ENCODE measurements at places on chromosomes 3 and 15.
A peak's percentile ranks its signal among the peaks of the same experiment; 100 is the strongest.

GRCh38 chr3:172309741-172310427, 138.4 kb downstream of the GHSR start:
- DNase-seq = no peak

DNA sequence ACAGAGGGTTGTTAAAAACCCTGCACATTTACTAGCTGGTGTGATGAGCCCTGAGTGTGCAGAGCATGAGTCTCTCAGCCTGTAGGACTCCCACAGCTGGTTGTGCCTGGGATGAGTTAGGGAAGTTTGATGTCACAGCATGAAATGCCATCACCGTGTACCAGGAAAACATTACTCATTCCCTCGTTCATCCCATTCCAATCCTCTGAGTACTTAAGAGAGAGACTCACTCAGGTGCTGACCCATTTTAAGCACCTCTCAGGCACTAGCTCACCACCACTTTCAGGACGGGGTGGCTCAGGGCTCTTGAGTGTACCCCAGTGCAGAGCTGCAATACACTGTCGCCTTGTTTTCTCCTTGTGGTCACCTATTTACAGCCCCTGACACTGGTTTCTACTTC, 18.7 kb downstream of the MGLL start:
- DNase-seq = no peak

DNA sequence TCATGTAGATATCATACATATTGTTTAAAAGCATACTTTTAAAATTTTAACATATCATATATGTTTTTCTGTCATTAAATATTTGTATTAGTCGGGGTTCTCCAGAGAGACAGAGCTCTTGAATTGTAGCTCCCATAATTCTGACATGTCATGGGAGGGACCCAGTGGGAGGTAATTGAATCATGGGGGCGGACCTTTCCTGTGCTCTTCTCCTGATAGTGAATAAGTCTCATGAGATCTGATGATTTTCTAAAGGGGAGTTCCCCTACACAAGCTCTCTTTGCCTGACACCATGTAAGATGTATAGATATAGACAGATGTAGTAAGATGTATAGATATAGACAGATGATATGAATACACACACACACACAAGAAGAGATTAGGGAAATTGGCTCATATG, 161.2 kb upstream of the ABI3BP start:
- no peak for DNase-seq

DNA sequence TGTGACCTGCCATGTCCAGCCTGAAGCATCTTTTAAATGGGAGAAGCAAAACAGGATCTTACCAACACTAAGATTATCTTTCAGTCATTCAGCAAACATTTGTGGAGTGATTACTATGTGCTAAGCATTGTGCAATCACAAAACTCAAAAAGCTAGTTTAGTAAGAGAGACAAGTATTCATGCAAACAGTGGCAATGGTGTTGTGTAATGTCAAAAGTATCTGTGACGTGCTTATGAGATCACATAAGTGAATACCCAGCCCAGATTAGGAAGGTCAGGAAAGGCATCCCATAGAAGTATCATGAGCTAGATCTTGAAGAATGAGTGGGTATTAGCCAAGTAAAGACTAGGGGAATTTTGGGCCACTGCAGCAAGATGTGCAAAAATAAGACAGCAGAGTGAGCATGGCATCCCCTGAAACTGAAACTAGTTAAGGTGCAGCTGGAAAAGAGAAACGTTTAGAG, 32.1 kb downstream of the SEC62 start:
- no peak for DNase-seq

GRCh38 chr3:161915418-161915750, 418.8 kb downstream of the OTOL1 start:
- DNase-seq = no peak

GRCh38 chr3:104460477-104461406, 906.0 kb upstream of the ALCAM start:
- DNase-seq = no peak

GRCh38 chr3:126051234-126051633, 32.7 kb downstream of the SLC41A3 start:
- DNase-seq = no peak

- no peak for DNase-seq
Observed at GRCh38 chr3:186996356-186996755, 66.0 kb downstream of the ST6GAL1 start.

GRCh38 chr15:92538115-92538514, 117.5 kb downstream of the FAM174B start:
- no peak for DNase-seq

DNA sequence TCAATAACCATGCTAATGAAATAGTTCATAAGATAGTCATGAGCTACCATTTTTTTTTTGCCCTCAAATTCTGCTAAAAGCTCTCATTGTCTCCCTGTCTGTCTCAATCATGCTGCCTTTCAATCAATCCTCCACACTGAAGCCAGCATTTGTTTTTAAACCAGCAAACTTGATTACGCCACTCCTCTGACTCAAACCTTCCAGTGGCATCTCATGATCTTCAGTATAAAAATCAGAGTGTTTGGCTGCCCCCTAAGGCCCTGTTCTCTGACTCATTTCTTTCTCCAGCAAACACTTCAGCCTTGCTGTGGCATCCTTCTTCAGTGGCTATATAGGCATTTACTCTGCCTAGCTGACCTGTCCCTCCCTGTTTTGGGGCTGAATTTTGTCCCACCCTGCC, 36.0 kb upstream of the EOMES start:
- DNase-seq = no peak

DNA sequence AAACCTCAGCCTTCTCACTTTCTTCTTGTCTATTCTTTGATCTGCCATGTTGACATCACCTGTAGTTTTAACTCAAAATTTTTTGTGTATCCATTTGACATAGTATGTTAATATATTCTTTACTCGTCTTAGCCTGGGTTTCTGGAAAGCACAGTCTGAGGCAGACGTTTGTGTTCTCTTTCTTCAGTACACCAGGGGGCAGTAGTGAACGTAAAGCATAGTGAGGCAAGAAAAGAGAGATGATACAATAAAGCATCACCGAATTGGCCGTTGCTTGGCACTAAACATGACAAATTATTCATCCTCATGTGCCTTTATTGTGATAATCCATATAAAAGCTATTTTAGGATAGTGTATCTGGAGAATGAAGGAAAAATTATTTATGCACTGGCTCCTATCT, 141.0 kb upstream of the MYRIP start:
- peak; percentile 49 for DNase-seq

GRCh38 chr15:88794001-88794400, 9.2 kb upstream of the ACAN start:
- DNase-seq = no peak
